Stimulated activated CD8-positive, alpha-beta memory T cell treated with anti-CD3 and anti-CD28 coated beads, Interleukin-7, amount 100 ng/mL, for 4 hours (primary cell): ENCODE measurements at places on chromosomes 12 and 14.

DNA sequence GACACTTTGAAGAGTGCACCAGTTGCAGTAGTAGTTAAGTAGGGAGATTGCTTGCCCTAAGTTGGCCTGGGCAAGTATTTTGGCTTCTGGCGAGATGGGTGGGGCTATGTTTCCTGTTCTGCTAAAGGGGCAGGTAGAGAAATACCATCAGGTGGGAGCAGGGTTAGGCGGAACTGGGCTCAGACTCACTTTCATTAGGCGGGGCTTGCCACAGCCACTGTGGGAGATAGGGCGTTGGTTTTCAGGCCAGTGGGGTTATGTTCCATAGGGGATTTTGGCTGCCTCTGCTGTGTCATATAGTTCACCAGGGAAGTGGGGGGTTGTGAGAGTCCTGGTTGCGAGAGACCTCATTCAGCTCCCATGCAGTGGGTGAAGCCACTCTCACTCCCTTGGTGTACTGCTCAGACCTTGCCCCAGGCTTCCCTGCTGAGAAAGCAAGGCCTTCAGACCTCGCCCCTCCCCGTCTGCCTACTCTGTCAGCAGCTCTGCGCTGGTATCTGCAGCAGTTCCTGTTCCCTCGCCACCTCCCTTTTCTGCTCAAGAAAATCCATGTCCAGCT is 43.3 kb downstream of the AEBP2 start:
- DNase-seq: peak; percentile 21

- DNase-seq: no peak
These were observed 115.2 kb downstream of the LGMN start for GRCh38 chr14:92633274-92633616.

DNA sequence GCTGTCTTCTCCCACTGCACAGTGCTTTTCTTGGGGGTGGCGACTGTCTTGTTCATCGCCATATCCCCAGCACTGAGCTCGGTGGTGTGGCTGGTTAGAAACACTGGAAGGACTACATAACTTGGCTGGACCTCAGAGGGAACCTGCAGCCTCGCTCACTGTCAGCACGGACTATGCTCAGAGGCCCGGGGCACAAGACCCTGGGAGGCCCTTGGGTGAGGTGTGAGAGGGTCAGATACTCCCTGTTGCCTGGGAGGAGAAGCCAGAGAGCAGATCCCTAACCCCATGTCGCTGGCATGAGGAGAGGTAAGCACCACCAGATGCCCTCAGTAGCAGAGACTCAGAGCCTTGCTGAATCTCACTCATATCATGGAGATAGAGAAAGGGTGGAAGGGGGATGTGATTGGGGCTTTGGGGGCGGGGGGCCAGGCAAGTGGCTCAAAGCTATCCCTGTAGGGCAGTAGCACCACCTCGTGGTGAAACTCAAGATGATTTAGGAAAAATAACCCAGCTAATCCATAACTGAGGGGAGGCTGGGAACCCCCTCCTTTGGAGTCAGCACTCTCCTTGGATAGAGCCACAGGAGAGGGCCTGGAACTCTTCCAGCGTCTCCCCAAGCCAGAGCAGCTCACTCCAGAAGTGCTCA is 18.7 kb upstream of the HDAC7 start:
- DNase-seq: no peak

- no peak for DNase-seq
These were observed 353 bp downstream of the BAG5 start for GRCh38 chr14:103562179-103562428.

DNA sequence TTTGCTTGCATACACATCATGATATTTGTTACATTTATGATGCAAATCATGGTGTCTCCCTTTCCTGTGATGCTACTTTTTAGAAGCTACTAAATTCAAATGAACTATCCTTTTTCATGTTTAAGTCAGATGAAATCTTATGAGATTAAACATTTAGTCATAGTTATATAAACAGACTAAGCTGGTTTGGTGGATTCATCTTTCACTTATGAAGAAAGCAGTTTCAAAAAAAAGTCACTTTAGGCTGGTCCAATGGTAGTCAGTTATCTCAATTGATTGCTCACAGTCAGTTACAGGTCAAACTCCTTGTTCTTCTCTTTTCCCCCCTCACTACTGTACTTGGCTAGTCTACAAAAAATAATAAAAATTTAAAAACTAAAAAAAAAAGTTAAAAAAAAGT is 19.7 kb downstream of the SYCP3 start:
- no peak for DNase-seq

DNA sequence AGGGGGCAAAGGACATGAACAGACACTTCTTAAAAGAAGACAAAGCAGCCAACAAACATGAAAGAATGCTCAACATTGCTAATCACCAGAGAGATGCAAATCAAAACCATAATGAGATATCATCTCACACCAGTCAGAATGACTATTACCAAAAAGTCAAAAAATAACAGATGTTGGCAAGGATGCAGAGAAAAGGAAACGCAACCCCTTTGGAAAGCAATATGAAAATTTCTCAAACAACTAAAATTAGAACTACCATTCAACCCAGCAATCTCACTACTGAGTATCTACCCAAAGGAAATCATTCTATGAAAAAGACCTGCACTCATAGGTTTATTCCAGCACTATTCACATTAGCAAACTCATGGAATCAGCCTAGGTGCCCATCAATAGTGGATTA is 25.6 kb downstream of the MDM1 start:
- no peak for DNase-seq

- no peak for DNase-seq
These were observed 86.3 kb upstream of the TBX3 start for GRCh38 chr12:114770323-114770722.

- DNase-seq: no peak
These were observed 141.1 kb downstream of the HMGA2 start for GRCh38 chr12:65965358-65965757.

GRCh38 chr12:46131732-46132469 is 136.9 kb downstream of the SLC38A1 start:
- no peak for DNase-seq

- DNase-seq: no peak
These were observed 77.5 kb upstream of the IFNG-AS1 start for GRCh38 chr12:67911789-67912188.

DNA sequence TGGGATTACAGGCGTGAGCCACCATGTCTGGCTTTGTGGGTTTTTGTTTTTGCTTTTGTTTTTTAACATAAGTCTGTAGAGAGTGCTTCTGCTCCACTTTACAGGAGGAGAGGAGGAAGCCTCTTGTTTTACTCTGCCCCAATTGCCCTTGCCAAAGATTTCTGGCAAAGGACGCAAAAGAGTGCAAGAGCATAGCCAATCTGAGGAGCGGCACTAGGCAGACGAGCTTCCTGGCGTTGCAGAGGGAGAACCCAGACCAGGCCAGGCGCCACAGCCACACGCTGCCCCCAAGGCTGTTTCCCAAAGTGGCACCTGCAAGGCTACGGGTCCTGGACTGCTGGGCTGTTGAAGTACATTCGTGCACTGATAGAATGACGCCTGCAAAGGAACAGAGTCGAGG is 96.2 kb downstream of the BBS10 start:
- no peak for DNase-seq

DNA sequence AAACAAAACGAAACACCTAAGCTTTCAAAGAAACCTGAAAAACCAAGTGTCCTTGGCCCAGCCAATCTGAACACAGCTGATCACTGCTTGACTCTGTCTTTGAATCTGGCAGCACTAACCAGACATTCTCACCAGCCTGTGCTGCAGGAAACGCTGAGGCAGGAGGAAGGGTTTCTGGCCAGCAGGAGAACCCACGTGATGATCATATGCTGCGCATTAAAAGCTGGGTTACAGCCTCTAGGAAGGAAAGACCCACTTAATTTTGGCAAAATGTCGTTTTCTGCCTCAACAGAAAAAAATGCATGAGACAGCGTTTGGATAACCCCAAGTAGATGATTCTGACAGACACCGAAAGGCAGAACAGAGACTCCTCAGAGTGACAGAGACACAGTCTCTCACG is 9.8 kb downstream of the APPL2 start:
- DNase-seq: no peak

DNA sequence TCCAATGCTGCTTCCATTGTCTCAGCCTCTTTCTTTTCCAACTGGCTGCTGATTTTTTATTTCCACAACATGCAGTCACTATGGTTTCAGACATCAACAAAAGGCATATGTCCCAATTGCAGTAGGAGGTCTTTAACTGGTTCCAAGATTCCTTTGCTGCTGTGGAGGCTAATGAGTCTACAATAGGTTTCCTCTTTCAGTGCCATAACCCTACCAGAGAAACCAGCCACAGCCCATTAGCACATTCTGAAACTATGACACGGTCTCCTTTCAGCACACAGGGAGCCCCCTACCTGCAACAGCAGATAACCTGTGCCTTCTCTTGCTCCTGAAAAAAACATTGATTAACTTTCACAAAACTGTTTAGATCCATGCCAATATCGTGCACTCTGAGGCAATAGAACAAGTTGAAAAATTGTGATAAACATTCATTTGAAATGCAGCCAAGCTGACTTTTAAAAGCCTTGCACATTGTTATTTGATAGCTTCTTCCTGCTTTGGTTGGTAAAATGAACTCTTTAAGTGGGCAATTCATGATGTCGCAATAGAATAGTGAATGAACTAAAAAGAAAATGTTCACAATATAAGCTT is 32.4 kb downstream of the PLEKHG7 start:
- no peak for DNase-seq

- DNase-seq: no peak
These were observed 38.3 kb downstream of the DAO start for GRCh38 chr12:108918206-108918605.

DNA sequence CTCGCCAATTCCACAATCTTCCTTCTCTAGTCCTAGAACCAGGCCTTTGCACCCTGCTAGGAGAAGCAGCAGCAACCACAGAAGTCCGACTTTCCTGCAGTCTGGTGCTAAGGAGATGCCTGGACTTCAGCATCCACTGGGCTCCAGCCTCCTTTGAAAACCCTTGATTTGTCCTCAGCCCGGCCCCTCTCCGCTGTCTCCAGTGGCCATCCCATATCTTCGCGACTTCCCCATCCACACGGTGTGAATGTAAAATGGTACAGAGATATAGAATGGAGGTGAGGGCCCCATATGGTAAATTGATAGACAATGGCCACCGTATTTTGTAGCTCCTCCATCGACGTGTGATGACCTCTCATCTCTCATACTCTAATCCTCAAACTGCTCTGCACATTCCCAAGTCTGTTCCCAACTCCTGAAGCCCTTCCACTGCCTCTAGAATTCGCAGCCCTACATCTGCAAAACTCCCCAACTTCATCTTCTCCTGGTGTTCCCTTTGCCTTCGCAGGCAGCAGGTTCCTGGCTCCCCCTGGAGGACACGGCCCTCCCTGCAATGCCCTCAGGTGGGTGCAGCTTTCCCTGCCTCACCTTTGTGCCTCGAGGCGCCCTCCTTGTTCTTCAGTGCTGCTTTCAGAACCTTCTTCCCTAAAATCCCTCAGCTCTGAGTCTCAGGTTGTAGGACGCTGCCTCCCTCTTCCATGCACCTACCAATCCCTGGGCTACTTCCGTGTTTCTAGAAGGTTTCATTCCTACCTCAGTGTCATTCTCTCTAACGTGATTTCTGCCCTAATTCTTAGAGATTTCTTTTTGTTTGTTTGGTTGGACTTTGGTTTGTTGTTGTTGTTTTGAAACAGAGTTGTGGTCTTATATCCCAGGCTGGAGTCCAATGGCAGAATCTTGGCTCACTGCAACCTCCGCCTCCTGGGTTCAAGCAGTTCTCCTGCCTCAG is 36.7 kb downstream of the TMBIM6 start:
- DNase-seq: peak; percentile 52

GRCh38 chr12:119486599-119487154 is 106.9 kb upstream of the TMEM233 start:
- DNase-seq: no peak

GRCh38 chr12:78442454-78442801 is 422.1 kb upstream of the SYT1 start:
- DNase-seq: no peak

DNA sequence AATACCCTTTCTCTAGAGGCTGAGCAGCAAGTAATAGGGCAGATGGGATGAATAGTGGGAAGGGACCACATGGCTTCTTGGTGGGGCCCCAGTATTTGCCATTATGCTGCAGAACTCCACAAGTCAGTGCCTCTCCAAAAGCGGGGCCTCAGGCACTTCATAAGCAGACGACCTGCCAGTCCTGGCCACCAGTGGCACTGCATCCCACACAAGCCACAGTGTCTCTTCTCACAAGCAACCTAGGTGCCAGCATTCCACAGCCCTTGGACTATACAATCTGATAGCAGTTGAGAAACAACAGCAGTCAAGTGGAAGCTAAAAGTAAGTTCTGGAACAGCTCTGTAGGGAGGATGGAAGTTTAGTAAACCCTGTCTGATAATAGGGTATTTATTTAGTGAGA is 4.2 kb upstream of the SLC8A3 start:
- DNase-seq: no peak

- DNase-seq: no peak
These were observed 147.3 kb downstream of the TSPAN9 start for GRCh38 chr12:3224530-3224903.

DNA sequence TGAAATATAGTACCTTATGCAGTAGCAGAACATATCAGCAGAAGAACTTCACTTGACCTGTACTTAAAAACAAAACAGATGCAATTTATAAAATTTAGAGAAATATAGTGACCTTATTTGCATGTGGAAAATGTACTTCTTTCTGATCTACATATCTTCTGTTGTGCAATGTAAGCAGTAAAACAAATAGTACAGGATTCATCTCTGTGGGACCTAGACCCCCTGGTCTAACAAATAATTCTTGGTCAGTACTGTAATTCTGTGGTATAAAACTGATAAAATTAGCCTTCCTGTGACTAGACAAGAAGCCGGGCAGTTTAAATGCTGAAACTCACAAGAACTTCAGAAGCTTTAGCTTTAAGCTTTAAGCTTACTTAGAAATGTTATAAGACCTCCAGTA is 21.6 kb downstream of the HIF1A start:
- DNase-seq: no peak

- no peak for DNase-seq
These were observed 28.5 kb upstream of the GCH1 start for GRCh38 chr14:54931101-54931500.

- no peak for DNase-seq
These were observed 93.9 kb upstream of the OVCH1 start for GRCh38 chr12:29591140-29592020.

DNA sequence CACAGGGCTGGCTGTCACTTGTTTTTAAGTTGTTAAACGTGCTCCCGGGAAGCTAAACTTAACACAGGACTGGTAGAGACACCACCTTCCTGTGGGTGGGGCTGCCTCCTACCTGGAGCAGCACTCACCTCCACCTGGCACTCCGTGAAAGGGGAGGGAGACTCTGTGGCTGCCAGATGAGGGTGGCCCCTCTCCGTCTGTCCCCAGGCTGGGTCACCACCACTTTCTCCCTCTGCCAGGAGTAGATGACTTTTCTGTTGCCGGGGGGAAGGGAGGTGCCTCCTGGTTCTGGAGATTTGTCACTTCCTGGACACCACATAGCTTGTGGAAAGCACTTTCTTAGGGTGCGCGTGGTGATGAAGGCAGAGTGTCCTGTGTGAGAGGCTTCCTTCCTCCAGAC is 81.3 kb downstream of the WDR20 start:
- DNase-seq: no peak
